ENCODE measurements at places on chromosomes 13 and 19. TPM values are rescaled to one million over a fixed set of nuclear protein-coding genes. Genes with fewer than 3 reads are reported as not detected.
A peak's percentile ranks its signal among the peaks of the same experiment; 100 is the strongest.

ZNF534 gene
- not detected for total RNA-seq

- peak; percentile 93 for DNase-seq
- no peaks in the 10 kb centered on the region for H3K36me3 ChIP-seq
- peaks cover 32% of the 10 kb centered on the region for H3K4me1 ChIP-seq
Observed at GRCh38 chr13:36420437-36420891, 11.8 kb upstream of the CCNA1 start.

DNA sequence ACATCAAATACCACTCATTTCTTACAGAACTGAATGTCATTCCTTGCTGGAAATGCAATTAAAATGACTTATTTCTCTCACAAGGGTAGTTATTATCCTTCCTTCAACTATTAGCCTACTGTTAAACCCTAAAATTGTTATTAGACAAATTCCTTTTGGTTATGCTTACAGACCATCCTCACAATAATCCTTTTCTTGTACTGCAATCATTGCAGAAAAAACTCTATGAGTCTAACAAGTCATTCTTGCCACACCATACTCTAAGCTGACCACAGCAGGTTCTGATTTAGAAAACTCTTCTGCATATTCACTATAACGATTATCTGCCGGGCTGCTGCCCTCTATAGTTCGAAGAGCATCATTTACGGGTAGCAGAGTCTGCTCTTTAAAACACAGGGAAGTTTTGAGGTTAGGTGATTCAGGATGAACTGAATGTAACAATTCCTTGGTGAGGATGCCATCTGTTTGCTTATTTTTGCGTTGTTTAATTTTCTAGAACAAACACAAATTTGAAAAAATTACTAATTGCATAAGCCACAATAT lies 38.2 kb downstream of the MTMR6 start:
- H3K27me3 ChIP-seq = no peaks in the 10 kb centered on the region
- DNase-seq = no peak
- no peaks in the 10 kb centered on the region for H3K4me1 ChIP-seq
- no peak overlapping the region for H3K4me3 ChIP-seq
- no peak overlapping the region for H3K27ac ChIP-seq

DNA sequence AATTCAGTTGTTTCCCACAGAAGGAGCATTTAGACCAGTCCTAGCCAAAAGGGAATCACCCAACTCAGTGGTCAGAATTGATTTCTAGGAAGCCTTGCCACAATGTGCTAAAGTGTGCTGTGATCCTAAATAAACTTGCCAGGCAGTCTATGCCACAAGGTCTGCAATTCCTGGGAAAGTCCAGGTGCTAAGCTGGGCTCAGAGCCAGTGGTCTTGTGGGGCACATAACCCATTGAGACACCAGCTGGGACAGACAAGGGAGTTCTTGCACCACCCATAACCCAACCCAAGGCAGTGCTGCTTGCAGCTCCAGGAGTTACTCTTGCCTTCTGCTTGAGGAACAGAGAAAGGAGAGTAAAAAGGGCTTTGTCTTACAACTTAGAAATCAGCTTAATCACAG lies 489.5 kb upstream of the SPRY2 start:
- DNase-seq = no peak
- no peak overlapping the region for H3K4me3 ChIP-seq
- no peaks in the 10 kb centered on the region for H3K4me1 ChIP-seq

CGB3 gene
- not detected for total RNA-seq

DNA sequence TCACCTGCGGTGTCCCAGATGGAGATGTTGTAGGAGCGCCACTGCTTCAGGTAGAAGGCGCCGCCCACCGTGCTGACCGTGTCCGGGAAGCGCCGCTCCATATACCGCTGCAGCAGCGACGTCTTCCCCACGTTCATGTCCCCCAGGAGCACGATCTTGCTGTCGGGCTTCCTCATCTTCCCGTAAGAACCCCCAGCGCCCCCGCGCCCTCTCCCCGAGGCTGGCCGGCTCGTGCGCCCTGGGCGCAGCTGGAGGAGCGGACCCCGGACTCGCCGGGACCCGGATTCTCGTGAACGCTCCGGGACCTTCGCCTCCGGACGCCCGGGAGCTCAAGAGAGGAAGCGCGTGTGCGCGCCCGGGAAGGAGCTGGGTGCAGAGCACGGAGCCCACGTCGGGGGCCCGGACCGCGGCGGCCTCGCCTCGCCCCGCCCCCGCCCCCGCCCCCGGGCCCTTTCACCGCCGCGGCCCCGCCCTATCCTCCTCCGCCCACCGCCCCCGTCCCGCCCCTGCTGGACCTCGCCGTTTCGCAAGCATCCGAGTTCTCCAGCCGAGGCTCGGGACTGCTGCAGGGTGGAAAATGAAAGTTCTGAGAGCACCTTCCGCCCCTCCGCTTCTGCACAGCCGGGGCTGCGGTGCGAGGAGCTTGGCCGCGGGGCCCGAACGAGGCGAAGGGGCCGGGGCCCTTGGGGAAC lies at the start of gene RAB20:
Gene RAB20, minus strand, starts transcription at position 379 of the 692 bp plus-strand sequence. Its CDS starts 203 bp downstream, at position 176.
- DNase-seq = peak; percentile 91
- H3K27me3 ChIP-seq = peaks cover 38% of the 10 kb centered on the region
- H3K4me1 ChIP-seq = peaks cover 26% of the 10 kb centered on the region
- peaks cover 12% of the 10 kb centered on the region for H3K36me3 ChIP-seq
- peak within 1 kb of the TSS; percentile 87 for H3K4me3 ChIP-seq
- H3K27ac ChIP-seq = peak within 1 kb of the TSS; percentile 82

DNA sequence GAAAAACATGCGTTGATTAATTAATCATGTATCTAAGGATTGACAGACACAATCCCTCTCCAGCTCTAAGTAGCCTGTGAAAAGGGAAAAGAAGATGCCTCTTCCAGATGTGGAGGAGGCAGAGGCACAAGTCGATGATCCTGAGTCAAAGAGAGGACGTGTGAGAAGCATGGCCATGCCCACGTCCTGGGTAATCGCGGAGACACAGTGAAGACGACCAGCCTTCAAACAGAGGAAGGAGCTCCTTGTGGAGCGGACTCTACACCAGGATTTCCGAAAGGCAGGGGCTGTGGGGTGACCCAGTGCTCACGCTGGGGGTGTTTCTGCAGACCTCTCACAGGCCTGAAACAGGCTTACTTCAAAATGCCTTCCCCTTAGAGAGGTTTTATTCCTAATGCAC lies 70.5 kb downstream of the COL4A1 start:
- H3K4me1 ChIP-seq = no peaks in the 10 kb centered on the region
- H3K27me3 ChIP-seq = peaks cover 22% of the 10 kb centered on the region
- no peak for DNase-seq
- H3K27ac ChIP-seq = no peak overlapping the region
- H3K36me3 ChIP-seq = no peaks in the 10 kb centered on the region

GRCh38 chr19:6038634-6039405 lies 60.9 kb upstream of the RANBP3 start:
- DNase-seq = no peak
- H3K4me1 ChIP-seq = peaks cover 16% of the 10 kb centered on the region
- H3K27ac ChIP-seq = peak overlapping the region; percentile 86
- peaks cover 10% of the 10 kb centered on the region for H3K36me3 ChIP-seq
- H3K4me3 ChIP-seq = no peak overlapping the region
- H3K27me3 ChIP-seq = no peaks in the 10 kb centered on the region

MEIS3 gene
- not detected for total RNA-seq

- DNase-seq = no peak
- no peak overlapping the region for H3K4me3 ChIP-seq
- no peaks in the 10 kb centered on the region for H3K36me3 ChIP-seq
- H3K27me3 ChIP-seq = peaks cover 4% of the 10 kb centered on the region
Observed at GRCh38 chr13:47774671-47774994, 226.4 kb downstream of the SUCLA2 start.

- no peak overlapping the region for H3K4me3 ChIP-seq
- H3K27me3 ChIP-seq = no peaks in the 10 kb centered on the region
- no peak overlapping the region for H3K27ac ChIP-seq
Observed at GRCh38 chr13:91540158-91540736, 141.8 kb downstream of the GPC5 start.

MUC16 gene
- total RNA-seq = not detected

DNA sequence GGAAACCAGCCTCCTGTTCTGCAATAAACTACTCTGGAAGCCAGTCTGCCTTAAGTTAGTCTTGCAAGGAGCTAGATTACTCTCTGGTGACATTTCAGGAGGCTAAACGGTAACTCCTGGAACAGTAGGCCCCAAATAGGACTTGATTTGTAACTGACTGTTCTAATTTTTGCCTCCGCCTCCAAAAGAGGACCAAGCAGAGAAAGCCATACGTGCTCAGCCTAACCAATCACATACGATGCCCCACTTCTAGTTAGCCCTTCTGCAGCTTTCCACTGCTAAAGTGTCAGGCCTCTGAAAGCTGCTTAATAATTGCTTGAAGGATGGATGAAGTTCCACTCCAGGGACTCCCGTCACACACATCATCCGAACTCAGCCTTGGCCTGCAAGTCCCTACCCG lies 744 bp downstream of the ZNF805 start:
- H3K27me3 ChIP-seq = peaks cover 2% of the 10 kb centered on the region
- H3K36me3 ChIP-seq = peaks cover 38% of the 10 kb centered on the region
- peaks cover 21% of the 10 kb centered on the region for H3K4me1 ChIP-seq

- H3K27me3 ChIP-seq = no peaks in the 10 kb centered on the region
- no peak overlapping the region for H3K27ac ChIP-seq
Observed at GRCh38 chr19:31572102-31572975, 223.1 kb upstream of the TSHZ3 start.

DNA sequence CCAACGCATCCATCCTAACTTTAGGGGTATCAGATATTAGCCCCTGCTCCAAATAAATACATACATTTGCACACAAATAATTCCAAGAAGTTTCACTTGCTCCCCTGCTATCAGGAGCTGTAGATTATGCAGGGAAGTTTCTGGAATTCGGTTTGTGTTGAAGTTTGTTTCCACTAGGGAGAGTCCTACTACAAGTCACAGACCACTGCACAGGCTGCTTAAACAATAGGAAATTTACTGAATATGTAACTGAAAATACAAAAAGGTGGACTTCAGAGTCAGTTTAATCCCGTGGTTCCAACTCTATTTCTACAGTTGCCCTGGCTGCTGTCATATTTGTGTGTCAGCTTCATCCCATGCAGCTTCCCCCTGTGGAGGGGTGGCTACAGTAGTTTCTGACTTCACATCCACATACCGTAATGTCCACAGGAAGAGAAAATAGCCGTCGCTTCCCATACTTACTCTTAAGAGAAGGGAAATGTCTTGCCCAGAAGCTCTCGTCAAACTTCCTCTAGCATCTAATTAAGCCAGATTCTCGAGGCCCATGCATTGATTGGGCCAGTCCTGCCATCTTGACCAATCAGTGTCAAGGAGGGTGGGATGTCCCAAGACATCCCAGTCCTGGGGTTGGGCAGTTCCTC lies 286.6 kb downstream of the COG6 start:
- no peak for DNase-seq
- H3K4me1 ChIP-seq = peaks cover 15% of the 10 kb centered on the region
- H3K36me3 ChIP-seq = no peaks in the 10 kb centered on the region
- peaks cover 1% of the 10 kb centered on the region for H3K27me3 ChIP-seq

DNA sequence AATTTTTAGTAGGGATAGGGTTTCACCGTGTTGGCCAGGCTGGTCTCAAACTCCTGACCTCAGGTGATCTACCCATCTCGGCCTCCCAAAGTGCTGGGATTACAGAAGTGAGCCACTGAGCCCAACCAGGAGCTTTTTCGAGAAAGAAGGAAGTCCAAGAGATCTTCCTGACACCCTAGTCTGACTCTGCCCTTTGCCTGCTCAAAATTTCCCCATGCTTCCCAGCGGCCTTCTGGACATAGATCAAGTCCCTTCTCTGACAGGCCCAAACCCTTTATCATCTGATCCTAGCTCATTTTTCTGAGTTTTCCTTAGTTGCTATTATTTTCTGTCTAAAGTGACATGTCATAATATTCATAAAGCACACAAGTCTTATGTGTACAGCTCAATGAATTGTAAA lies 1.5 kb upstream of the BAX start:
- no peak for DNase-seq
- no peak overlapping the region for H3K27ac ChIP-seq
- H3K4me3 ChIP-seq = no peak overlapping the region
- H3K4me1 ChIP-seq = peaks cover 20% of the 10 kb centered on the region

DNA sequence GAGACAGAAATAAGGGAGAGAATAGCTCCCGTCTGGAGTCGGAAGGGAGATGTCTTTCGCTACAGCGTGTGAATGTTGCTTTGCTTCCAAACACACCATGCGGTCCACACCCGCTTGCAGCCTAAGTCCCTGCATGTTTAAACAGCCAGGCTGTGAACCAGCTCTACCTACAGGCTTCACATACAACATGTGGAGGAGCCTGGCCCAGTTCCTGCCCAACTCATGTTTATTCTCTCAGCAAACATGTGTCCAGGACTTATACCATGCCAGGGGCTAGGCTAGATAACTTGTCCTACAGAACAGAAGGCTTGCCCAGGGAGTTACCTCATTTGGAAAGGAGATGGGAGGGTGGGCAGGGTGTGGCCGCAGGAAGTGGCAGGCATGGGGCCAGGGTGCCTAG lies 181.5 kb downstream of the FOXO1 start:
- H3K4me3 ChIP-seq = peak overlapping the region; percentile 45
- H3K27ac ChIP-seq = peak overlapping the region; percentile 81
- DNase-seq = peak; percentile 63
- peaks cover 56% of the 10 kb centered on the region for H3K4me1 ChIP-seq
- H3K36me3 ChIP-seq = no peaks in the 10 kb centered on the region

DNA sequence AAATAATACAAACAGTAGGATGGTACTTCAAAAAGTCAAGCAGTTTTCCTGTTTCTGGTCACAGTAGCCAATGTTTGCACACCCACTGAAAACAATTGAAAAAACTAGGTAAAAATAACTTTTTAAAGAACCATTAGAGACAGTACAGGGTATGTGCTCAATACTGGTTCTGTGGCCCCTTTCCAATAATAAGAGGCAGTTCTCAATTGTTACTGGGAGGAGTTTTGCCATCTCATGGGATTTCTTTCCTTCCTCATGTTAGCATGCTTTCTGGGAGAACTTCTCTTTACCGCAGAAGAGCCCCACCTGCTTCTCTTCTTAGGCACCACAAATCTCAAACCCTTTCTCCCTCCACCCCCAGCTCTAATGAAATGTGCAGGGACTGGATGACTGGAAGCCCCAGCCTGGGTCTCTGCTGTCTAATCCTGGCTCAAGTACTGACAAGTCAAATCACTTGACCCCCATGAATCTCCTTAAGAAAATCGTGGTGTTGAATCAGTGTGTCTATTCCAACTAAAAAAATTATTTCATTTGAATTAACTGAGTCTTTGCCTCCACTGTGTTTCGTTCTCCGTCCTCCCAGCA lies 14.6 kb downstream of the METTL21C start:
- peaks cover 23% of the 10 kb centered on the region for H3K4me1 ChIP-seq
- H3K4me3 ChIP-seq = no peak overlapping the region
- peak overlapping the region; percentile 62 for H3K27ac ChIP-seq
- H3K27me3 ChIP-seq = no peaks in the 10 kb centered on the region

KLK1 gene
- 3.0 TPM for total RNA-seq

CALR gene
- total RNA-seq = 994 TPM
